ENCODE measurements at places on chromosomes 16 and 17.
A peak's percentile ranks its signal among the peaks of the same experiment; 100 is the strongest.

DNA sequence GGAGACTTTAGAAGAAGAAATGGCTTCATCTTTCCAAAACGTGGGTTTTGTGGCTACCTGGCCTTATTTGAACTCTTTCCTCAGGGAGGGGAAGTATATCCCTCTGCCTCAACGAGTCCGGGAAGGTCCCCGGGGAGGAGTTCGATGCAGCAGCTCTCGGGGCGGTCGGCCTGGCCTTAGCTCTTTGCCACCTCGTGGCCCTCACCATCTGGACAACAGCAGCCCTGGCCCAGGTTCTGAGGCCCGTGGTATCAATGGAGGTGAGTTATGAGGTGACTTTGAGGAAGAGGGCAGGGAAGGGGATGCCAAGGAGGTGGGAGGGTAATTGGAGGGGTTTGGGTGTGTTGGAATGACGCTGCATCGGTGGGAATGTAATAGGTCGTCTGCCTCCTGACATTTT is 7.7 kb downstream of the ATXN2L start:
- no peak for DNase-seq

- no peak for DNase-seq
These were observed 59.1 kb upstream of the CLEC18B start for GRCh38 chr16:74480150-74481029.

GRCh38 chr17:2406903-2407790 is 6.3 kb upstream of the MNT start:
- DNase-seq, result no peak

- DNase-seq, result no peak
These were observed 1276.1 kb upstream of the CDH8 start for GRCh38 chr16:63312346-63312745.

DNA sequence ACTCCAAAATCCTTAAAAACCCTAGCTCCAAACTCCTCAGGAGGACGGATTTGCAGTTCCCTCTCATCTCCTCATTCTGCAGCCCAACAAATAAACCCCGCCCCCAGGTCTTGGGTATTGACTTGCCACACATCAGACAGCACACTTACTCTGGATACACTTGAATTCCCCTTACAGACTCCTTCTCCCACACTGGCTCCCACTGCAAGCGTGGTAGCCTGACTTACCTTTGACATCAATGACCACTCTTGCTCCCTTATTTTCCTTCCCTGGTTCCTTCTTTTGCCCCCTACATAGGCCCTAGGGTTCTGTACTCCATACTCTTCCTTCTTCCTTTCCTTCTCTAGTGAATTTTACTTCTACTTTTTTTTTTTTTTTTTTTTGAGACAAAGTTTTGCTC is 7.5 kb downstream of the RFFL start:
- no peak for DNase-seq

GRCh38 chr16:73997971-73998370 is 298.6 kb upstream of the PSMD7 start:
- DNase-seq, result no peak

DNA sequence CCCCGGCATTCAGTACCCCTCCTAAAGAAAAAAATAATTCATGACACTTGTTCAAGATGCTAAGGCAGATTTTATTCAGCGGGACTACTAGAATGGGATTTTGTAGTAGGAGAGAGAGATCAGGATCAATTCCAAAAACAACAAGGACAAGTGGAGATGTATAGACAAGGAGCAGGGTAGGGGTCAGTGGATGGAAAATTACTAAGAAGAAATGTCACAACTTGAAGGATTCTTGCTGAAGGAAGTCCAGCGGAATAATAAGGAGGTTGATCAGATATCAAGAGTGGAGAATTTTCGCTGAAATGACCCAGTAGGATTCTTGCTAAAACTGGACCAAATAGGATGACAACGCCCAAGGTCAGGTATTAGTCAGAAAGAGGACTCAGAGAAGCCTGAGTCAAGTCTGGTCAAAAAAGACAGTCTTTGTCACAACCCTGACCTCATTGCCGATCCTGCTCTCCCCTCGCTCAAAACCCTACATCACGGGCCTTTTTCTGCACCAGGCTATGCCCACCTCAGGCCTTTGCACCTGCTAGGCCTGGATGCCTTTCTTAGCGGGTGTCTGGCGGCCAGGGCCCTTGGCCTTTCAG is 36.9 kb downstream of the MMD start:
- DNase-seq, result no peak

- no peak for DNase-seq
These were observed 26.3 kb downstream of the VPS53 start for GRCh38 chr17:688100-688989.

DNA sequence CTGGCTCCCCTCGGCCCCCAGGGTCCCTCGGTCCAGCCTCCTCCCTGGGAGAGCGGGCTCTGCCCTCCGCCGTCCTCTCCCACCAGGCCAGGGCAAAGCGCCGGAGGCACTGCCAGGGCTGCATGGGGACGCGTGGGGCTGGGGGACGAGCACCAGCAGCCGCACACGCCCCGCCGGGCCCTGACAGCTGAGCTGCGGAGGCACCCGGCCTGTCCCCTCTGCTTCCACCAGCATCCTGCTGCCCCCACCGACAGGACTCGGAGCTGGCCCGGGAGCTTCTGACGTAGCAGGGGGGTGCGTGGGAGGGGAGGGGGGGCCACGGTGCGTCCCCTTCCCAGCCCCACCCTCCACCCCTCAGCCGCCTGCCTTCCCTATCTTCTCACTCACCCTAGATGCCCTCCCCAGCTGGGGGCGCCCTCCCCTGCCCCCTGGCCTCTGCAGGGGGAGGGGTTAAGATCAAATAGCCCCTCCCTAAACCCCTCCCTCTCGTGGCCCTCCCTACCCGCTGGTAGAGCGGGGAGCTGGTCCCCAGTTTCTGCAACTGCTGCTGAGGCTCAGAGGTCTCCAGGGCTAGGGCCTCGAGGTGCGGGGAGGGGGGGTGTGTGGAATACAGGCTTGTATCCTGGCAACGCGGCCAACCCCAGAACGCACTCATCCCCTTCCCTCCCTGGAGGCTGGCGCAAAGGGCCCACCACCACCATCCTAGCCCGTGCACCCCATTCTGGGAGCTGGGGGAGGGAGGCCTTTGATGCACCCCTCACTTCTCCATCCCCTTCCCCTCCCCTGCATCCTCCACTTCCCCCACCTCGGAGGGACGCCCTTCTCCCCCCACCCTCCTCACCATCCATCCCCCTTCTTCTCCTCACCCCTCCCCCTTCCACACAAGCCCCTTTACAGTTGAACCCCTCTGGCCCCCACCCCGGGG is 1.0 kb downstream of the SRCIN1 start:
- DNase-seq, result peak; percentile 78

GRCh38 chr17:60151355-60151754 is 1.6 kb downstream of the CA4 start:
- no peak for DNase-seq

- no peak for DNase-seq
These were observed 675.3 kb downstream of the MAF start for GRCh38 chr16:78925083-78925767.

GRCh38 chr16:57883953-57884654 is 81.8 kb upstream of the KIFC3 start:
- DNase-seq, result no peak

- DNase-seq, result peak; percentile 30
These were observed at the start of gene RAC3 for GRCh38 chr17:82031303-82031884. Gene RAC3 (plus strand): TSS chr17:82031678. CDS start chr17:82031762, 84 bp downstream.

GRCh38 chr17:2502871-2503580 is 8.7 kb downstream of the METTL16 start:
- no peak for DNase-seq

DNA sequence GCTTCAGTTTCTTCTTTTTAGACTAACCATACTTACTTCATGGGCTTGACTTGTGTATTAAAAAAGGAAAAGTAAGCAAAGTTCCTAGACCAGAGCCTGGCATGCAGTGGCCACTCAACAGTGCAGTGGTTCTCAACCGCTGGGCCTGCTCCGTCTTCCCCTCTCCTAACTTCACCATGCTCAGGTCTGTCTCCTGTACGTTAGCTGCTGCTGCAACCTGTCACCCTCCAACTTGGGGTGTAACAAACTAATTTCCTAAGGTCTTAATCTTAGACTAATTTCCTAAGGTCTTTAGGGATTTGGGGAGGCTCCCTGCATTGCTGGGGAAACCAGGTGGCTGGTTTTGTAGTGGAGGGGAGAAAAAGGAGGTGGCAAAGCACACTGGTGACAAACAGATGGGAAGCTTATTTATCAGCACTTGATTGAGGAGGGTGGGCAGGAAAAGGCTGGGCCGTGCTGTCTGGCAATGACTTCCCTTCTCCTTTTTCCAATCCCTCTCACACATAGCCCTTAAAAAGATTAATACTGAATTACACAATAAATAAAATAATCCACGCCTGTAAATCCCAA is 2.2 kb upstream of the ARL4D start:
- DNase-seq, result no peak

- no peak for DNase-seq
These were observed 6.5 kb downstream of the EME1 start for GRCh38 chr17:50379351-50380132.

DNA sequence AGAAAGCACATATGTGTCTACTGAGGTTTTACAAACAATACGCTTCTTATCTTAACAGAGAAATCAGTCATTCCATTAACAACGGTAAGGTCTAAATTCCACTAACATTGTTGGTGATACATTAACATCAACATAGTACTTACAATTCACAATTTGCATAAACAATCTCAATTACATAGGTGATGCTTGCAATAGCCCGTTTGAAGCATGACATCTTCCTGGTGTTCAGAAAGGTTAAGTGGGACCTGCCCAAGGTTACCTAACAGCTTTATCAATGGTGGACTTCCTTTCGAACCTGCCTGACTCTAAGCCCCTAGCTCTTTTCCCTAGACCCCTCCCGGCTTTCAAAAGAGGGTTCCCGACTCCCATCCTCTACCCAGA is 699 bp downstream of the FAM222B start:
- DNase-seq, result no peak

- DNase-seq, result no peak
These were observed 4.2 kb downstream of the EIF1 start for GRCh38 chr17:41692722-41693521.

- no peak for DNase-seq
These were observed at the start of gene NAGS for GRCh38 chr17:44004077-44004760. Gene NAGS (plus strand): TSS chr17:44004622. CDS start chr17:44004664, 42 bp downstream.

DNA sequence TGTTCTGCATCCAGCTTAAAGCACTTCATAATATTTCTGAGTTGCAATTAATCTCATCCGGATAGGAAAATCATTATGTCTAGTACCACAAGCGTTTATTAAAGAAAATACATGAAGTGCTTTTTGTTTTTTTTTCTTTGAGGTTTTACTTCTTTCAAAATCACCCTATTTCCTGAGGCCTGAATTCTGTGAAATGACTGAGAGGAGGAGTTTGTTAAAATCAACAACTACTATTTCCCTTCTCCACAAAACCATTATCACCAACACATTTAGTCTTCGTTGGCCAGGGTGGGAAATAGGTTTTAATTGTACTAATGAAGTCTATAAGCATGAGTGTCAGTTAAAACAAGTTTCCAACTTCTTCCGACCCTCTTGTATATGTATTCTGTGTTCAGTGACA is 50.7 kb upstream of the ADCY7 start:
- DNase-seq, result no peak

GRCh38 chr17:68292689-68293040 is 1.4 kb downstream of the ARSG start:
- DNase-seq, result no peak

- no peak for DNase-seq
These were observed 44.4 kb downstream of the PIK3R5 start for GRCh38 chr17:8921147-8921546.

DNA sequence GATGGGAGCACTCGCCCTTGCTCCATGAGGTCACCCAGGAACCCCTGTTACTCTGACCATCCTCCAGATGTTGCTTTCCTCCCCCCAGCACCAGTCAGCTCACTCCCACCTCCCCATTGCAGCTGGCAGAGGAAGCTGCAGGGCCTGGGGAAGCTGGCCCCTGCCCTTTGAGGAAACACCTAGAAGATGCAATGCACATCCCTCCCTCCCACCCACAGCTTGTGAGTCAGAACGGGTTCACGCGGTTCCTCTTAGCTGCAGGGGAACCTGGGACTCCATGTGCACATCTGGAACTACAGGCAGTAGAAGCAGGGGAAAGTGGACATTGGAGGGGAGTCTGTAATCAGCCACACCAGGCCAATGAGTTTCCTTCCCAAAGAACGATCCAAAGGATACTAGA is 96.9 kb downstream of the KATNIP start:
- DNase-seq, result no peak

GRCh38 chr17:29016345-29017210 is 10.7 kb upstream of the SEZ6 start:
- no peak for DNase-seq

DNA sequence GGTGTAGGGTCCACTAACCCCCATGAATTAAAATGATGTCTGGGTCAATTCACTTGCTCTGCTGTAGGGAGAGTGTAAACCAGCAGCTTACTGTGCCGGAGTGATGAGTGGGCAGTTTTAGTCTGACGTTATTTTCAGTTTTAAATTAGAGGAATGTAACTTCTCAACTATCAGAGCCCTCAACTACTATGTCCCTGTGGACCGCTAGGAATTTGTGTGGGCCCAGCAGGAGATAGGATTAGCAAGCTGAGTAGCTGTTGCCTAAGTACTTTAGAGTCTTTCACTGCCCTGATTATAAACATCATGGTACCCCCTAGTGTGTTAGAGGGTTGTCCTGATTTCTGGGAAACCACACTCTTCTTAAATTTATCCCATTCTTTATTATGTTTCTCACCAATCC is 11.4 kb downstream of the MARVELD3 start:
- DNase-seq, result no peak

DNA sequence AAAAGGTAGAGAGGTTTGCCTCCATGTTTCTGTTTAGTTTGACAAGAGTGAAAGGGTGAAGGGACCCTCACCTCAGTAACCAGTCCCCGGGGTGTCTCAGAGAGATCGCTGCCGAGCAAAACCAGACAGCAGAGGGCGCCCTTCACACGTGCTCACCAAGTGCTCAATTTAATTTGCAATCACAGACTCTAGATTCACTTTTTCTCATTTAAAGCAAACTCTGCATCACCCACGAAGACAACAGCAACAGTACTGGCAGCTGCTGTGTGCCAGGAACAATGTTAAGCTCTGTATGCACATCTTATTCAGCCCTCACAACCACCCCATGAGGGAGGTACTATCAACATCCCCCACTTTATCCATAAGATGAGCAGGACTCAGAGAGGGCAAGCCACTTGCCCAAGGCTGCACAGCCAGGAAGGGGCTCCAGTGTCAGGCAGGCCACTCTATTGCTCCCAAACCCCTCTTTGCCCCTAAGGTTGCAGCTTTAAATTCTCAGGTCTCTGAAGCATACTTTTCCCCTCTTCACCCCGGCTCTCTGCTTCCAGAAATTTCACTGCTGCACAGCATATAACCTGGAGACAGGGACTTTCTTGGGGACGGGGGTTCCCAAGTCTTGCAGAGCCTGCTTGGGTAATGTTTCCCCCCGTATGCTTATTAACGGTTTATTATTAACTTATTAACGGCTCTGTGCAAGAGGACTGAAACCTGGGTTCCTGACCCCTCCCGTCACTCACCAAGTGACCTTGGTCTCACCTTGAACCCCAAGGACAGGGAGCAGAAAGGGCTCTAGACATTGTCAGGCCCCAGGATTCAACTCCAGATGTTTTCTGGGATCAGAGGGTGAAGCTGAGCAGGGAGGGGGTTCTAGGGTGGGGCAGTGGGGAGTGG is 70.9 kb downstream of the CNGB1 start:
- DNase-seq, result peak; percentile 45

- DNase-seq, result peak; percentile 23
These were observed 629 bp downstream of the GEMIN4 start for GRCh38 chr17:751269-752001.

Data from NCI-H1436 (cell line).